Effector memory CD8-positive, alpha-beta T cell (primary cell): ENCODE measurements at places on chromosomes 5 and 9.

- DNase-seq: no peak
Measured at GRCh38 chr5:17184588-17184987, 32.8 kb upstream of the BASP1 start.

- DNase-seq: no peak
Measured at GRCh38 chr9:134212809-134213507, 48.6 kb upstream of the RNU6ATAC start.

DNA sequence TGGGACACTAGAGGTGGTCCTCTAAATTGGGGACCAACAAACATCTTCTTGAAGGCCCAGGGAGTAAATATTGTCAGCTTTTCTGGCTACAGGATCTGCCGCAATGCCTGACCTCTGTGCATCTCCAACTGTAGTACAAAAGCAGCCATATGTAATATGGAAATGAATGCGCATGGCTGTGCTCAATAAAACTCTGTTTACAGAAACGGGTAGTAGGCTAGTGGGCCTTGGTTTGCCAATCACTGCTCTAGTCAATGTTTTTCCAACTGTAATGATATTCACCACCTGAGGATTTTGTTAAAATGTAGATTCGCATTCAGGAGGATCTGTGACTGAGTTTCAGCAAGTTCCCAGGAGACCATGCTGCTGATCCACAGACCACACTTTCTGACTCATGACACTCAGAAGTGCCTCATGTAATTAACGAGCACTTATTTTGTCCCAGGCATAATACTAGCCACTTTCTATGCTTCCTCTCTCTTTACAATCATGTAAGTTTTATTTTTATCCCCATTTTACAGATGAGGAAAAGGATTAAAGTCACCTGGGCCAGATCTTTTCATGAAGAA, 96.9 kb downstream of the MED27 start:
- DNase-seq: no peak

DNA sequence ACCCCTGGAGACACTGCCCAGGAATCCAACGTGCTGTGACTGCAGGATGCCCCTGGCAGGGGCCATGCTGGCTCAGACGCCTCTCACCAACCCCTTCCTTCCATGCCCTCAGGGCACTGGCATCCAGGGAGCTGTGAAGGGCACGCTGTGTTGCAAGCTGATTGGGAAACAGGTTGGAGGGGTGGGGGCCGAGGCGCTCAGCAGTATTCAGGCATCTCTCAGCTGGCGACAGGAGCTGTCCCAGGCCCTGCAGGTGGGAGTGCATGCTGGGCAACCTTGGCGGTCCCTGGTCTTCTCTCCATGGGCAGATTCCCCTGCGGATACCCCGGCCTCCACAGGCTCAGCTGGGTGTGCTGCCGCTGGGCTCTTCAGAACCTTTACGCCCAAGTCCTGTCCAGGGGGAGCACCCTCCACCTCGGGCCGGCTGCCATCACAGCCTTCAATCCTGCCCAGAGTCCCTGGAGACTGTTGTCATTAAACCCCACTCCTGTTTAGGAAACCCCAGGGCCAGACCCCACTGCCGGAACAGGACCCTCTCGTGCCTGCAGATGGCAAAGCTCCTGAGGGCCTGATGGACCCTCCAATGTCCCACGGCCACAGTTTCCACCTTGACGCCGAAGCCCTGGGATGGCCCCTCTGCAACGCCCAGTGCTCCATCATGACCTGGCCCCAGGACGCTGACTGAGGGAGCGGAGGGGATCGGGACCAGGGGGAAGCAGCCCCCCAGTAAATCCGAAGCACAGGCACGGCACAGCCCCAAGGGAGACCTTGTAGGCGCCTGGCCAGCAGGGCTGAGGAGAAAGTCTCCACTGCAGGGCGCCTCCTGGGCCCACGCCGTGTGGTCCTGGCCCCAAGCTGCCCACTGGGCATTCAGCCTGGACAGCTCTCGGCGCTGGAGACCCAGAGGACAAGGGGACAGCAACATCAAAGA, 9.3 kb downstream of the TPPP start:
- DNase-seq: no peak

DNA sequence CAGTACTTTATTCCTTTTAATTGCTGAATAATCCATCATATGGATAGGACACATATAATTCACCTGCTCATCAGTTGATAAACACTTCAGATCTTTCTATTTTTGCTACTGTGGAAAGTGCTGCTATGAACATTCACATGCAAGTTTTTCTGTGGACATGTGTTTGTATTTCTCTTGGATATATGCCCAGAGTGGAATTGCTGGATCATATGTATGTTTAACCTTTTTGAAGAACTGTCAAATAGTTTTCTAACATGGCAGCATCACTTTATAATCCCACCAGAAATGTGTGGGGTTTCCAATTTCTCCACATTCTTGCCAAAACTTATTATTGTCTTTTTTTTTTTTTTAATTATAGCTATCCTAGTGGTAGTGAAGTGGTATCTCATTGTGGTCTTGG, 15.1 kb downstream of the CARTPT start:
- no peak for DNase-seq
